NCI-H69 (cell line): ENCODE measurements at places on chromosomes 5 and 9.

GRCh38 chr9:136599811-136600660, 54.2 kb upstream of the NOTCH1 start:
- DNase-seq = no peak

DNA sequence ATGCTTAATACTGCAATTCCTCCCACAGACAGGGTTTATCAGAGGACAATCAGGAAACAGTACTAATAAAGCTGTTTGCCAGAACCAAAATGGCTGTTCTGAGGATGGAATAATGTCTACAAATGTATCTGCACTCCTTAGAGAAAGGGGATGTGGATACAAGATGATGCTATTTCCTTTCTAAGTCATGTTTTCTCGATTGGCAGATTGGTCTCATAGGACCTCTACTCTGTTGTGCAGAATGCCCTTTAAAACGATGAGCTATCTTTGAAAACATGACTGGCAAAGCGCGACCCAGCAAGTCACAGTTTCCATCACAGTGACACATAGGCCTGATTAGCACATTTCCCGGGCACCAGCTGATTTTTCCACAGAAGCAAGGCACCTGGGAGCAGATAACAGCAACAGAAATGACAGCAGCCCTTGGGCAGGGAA, 54.0 kb downstream of the AOPEP start:
- DNase-seq = no peak

- DNase-seq = no peak
These were observed 115.5 kb upstream of the RANBP3L start for GRCh38 chr5:36417221-36417620.

DNA sequence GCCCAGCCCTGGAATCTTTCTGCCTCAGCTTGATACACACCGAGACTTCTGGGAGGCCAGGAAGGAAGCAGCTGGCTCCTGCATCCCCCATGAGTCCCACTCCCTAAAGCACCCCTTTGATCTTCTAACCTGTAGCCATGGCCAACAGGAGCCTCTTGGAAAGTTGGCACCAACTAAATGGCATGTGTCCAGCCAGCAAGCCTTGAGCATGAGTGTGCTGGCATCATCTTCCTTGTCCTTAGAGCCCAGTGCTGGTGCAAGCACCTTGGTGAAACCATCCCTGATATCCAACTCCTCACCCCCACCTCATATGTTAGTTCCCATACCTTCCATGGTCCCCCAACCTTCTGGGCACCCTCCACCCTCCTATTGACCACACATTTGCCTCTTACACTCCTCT, 130.4 kb downstream of the CRB2 start:
- DNase-seq = no peak

DNA sequence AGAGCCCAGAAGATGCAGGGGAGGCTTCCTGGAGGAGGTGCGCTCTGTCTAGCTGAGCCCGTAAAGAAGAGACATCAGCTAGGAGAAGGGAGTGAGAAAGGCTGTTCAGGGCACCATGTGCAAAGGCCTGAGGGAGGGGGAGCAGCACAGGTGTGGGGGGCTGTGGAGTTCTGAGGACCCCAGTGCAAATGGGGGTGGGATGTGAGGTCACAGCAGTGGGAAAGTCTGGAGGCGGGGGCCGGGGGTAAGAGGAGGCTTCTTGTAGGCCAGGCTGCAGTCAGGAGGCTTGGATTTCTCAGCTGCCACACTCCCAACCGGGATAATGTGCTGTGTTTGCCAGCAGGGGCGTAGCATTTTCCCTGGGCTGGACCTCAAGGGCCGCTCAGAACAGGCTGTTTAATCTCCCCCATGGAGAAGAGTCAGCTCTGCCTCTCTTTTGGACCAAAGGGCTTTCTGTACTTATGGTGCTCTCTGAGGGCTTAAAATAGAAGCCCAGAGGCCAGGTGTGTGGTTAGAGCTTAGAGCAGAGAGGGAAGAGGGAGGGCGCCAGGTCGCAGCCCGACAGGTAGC, 5.7 kb downstream of the NEURL1B start:
- DNase-seq = peak; percentile 16

GRCh38 chr5:72248410-72248981, 71.5 kb downstream of the MRPS27 start:
- DNase-seq = peak; percentile 63

DNA sequence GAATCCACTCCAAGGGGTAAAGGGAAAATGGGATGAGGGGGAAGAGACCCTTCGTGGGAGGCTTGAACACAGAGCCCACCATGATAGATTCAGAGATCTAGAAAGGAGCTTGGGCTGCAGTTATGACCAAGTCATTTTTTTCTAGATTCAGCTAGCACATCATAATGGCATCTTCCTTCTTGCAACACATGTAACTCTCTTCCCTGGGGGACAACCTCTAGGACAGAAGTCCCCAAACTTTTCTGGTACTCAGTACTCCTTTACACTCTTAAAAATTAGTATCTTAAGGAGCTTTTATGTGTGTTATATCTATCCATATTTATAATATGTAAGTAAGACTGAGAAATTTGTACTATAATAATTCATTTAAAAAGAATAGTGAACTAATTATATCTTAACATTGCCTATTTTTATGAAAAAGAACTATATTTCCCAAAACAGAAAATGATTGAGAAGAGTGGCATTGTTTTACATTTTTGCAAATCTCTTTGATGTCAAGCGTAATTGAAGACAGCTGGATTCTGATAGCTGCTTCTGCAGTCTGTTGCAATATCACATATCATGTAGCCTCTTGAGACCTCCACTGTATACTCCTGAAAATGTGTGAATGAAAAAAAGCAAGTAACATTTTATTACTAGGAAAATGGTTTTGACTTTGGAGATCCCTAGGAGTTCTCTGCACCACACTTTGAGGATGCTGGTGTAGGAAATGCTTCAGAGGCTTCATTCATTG, 875 bp downstream of the ACO1 start:
- DNase-seq = no peak

GRCh38 chr5:125326150-125326510, 579.7 kb upstream of the ZNF608 start:
- peak; percentile 98 for DNase-seq

DNA sequence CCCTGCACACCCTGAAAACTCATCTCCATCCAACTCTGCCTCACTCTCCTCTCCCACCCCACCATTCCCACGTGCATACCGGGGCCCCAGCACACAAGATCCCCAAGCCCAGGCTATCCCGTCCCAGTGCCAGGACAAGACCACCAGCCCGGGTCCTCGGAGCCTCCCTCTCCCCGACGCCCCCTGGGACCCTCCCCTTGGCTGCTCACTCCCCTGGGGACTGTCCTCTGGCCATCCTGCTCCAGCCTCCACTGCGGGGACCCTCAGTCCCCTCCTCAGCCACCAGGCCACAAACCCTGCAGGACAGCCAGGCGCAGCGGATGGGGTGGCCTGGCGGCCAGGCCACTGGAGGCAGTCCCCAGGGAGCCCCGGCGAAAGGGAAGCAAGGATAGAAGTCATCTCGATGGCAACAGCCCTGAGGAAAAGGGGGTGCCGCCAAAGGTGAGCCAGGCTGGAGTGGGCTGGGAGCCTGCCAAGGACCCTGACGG, 62.8 kb downstream of the C9orf50 start:
- no peak for DNase-seq

GRCh38 chr5:15571081-15571480, 71.1 kb downstream of the FBXL7 start:
- no peak for DNase-seq

DNA sequence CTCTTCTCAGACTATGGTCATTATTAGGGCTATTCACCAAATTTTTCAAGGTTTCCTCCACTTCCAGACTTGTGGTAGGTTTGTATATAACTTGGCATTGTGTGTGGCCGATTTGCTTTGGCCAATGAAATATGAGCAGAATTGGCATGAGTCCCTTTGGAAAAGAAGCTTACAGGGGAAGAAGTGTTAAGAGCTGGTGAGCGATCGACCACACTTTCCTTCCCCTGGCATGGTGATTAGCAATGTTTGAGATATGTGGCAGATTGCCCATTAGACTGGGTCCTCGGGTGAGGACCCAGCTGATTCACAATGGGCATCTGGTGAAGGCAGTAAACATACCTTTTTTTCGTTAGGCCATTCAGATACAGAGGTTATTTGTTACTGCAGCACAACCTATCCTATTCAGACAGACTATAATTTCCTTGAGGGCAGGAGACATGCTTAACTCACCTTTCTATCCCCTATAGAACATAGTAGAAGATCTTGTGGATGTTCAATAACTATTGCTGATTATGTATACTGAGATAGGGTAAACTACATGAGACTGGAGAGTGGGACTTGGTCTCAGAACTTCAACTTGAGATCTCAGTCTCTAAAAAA, 62.8 kb upstream of the KLF9 start:
- no peak for DNase-seq

GRCh38 chr5:141260458-141261237, 15.5 kb downstream of the PCDHB15 start:
- DNase-seq = no peak

GRCh38 chr9:14846871-14847311, 63.3 kb downstream of the FREM1 start:
- DNase-seq = peak; percentile 76

GRCh38 chr5:72167804-72168203, 60.5 kb downstream of the MAP1B start:
- DNase-seq = no peak

DNA sequence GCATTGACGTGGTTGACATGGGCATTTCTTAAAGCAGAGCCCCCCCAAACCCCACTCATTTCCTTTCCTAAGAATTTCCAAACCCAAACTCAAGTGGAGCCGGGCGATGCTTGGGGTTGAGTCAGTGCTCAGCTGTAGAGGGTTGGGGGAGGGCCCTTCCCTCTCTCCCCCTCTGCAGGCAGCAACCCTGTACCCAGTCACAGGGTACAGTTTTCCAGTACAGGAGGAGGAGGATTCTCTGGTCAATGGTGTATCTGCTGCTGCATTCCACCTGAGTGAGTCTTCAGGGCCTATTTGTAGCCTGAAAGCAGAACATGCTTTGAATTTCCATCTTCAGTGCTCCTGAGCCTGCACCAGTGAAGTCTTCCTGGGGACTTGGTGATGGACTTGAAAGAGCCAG, 55.8 kb downstream of the ENTREP1 start:
- DNase-seq = no peak

GRCh38 chr9:120950421-120951388, 24.1 kb upstream of the TRAF1 start:
- no peak for DNase-seq

- no peak for DNase-seq
These were observed 118.1 kb upstream of the ERCC6L2 start for GRCh38 chr9:95757439-95757838.

DNA sequence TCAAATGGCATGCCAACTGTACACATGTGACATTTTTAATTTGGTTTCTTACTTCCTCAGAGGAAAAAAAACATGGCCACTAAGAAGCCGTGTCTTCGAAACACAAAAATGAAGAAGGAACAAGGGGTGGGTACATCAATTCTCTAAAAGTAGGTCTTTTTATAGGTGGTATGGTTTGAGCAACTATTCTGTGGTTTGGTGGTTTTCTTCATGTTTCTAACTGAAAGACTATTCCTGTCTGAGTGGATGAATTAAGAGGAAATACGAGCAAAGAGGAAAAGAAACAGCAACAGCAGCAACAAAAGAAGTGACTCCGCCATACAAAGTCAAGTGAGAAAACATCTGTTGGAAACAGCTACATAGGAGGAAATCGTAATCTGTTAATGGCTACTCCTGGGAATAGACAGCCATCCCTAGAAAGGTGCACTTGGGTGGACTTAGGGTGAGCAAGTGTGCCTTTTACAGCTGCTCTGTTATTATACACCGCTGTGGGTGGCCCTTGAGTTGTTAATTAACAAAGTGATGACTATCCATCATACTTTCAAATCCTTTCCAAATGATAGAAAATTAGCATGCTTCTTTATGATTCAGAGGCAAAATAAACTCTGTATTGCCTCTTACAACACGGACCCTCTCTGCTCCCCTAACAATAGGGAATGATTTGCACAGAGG, 575.8 kb downstream of the TLE1 start:
- peak; percentile 97 for DNase-seq

- no peak for DNase-seq
These were observed 49.3 kb upstream of the PPARGC1B start for GRCh38 chr5:149680810-149681221.

GRCh38 chr5:85484982-85485574, 1100.4 kb upstream of the EDIL3 start:
- peak; percentile 19 for DNase-seq

- no peak for DNase-seq
These were observed 113.5 kb upstream of the SPOCK1 start for GRCh38 chr5:137612576-137612975.

GRCh38 chr9:108360304-108360703, 495.5 kb downstream of the ACTL7B start:
- DNase-seq = no peak
